Body of pancreas (tissue), 4 donors: ENCODE measurements at places on chromosomes 1 and 21.

- no peak for DNase-seq
These were observed 43.4 kb downstream of the FHAD1 start for GRCh38 chr1:15290382-15290781.

DNA sequence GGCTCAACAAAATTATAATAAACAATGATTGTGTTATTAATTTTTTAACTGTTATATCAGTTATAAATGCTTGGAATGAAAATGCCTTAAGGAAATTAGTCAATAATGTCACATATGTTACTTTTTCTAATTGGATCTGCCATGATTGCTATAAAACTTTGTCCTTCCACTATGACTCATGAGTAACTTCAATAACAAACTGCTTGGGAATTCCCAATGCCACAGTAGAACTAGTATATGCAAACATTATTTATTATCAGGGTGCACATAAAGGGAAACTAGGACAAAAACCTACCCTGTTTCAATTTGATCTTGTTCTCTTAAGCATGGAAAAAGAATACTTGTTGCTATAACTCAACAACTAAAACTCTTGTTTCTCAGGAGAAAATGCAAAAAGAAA lies 59.1 kb upstream of the PDC start:
- no peak for DNase-seq

DNA sequence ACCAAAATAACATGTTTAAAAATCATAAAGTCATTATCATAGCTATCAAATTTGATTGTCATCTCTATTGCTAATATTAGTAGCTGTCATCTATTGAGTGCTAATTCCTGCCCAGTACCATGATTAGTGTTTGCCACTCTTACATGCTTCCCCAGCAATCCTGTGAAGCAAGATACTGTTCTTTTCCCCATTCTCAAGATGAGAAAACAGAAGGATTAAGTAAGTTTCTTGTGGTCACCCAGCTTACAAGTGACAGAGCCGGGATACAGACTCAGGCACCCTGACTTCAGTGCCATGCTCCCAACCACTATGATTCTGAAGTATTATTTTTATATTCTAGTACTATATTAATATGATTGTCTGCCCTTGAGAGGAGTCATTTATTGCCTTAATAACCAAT lies 36.5 kb downstream of the LRRC8C start:
- no peak for DNase-seq

DNA sequence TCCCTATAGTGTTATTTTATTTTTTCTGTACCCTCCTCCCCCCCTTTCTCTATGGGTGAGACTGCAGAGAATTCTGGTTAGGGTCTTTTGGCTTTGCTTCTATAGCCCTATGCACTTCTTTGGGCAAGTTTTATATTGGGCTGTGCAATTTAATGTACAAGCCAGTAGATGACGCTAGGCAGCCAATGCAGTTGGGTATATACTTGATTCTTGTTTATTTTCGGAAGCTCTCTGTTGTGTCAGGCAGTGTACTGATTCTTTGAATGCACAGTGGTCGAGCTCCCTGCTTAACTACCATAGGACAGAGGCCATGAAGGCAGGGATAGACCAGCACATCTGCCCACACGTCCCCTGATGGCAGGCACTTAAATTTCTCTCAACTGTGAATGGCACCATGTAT lies 34.1 kb upstream of the GPR52 start:
- no peak for DNase-seq

- peak; percentile 29 for DNase-seq
These were observed 106.7 kb upstream of the COL6A1 start for GRCh38 chr21:45874716-45875415.

GRCh38 chr1:195597891-195598290 lies 1010.3 kb downstream of the KCNT2 start:
- DNase-seq, result no peak

GRCh38 chr1:149927563-149928400 lies at the start of gene SF3B4:
Gene SF3B4, minus strand, starts transcription at chr1:149927803. Its CDS starts 44 bp downstream, at chr1:149927759.
- peak; percentile 97 for DNase-seq

DNA sequence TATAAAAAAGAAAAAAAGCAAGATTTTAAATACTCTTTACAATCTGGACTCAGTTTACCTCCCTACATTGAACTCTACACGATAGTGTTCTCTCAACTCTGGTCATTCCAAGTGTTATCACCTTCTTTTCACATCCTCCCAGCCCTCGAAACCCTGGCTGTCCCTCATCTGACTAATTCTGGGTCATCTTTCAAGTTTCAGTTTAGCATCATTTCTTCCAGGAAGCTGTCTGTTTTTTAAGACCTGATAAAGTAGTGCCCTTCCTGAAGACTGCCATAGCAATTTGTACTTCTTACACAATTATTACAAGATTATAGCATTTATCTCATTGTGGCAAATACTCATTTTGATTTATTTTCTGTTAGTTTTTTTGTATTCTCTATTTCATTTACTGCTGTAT lies 1.2 kb downstream of the ALG14 start:
- no peak for DNase-seq

DNA sequence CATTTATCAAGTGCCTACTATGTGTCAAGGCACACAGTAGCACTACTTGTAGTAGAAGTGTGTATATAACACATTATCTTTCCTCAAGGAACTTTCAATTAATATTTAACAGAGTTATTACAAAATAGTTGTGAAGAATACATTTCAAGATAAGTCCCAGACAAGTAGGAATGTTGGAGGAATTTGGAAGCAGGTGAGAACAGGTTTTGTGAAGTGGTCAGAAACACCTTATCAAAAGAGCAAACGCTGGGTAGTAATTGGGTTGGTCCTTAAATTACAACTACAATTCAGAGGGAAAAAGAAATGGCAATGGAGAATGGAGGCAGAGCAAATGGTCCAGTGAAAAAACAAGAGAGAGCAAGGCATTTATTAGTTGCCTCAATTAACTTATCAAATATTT lies 218.8 kb downstream of the ADGRL2 start:
- DNase-seq, result no peak

GRCh38 chr1:4684864-4685522 lies 30.6 kb downstream of the AJAP1 start:
- DNase-seq, result no peak

- DNase-seq, result no peak
These were observed 45.6 kb downstream of the ENAH start for GRCh38 chr1:225607355-225607754.

- no peak for DNase-seq
These were observed 29.4 kb downstream of the PALMD start for GRCh38 chr1:99675292-99675691.

GRCh38 chr21:19256934-19257660 lies 853.5 kb upstream of the TMPRSS15 start:
- DNase-seq, result no peak

- no peak for DNase-seq
These were observed 126.6 kb downstream of the ACTL8 start for GRCh38 chr1:17881761-17882160.

GRCh38 chr1:113545626-113546025 lies 155.3 kb downstream of the MAGI3 start:
- no peak for DNase-seq

- DNase-seq, result no peak
These were observed 214.1 kb upstream of the L1TD1 start for GRCh38 chr1:61980561-61980960.

DNA sequence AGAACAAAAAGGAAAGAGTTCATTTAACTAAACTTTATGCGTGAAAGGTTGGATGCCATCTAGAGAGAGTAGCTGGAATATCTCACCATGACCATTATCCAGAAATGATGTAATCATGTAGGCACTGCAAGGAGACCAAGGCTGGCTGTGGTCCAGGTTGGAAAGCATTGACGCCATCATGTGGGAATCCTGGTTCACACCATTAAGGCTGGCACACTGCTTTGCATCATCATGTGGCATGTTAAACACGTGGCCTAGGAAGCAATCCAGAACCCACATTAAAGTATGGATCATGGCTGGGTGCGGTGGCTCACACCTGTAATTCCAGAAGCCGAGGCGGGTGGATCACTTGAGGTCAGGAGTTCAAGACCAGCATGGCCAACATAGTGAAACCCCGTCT lies 4.3 kb downstream of the ADAMTS1 start:
- DNase-seq, result peak; percentile 44
